Type B pancreatic cell (in vitro differentiated cells): ENCODE measurements at places on chromosomes 1 and 21.

- DNase-seq, result no peak
Measured at GRCh38 chr1:6456800-6457466, 9.0 kb downstream of the TNFRSF25 start.

- DNase-seq, result no peak
Measured at GRCh38 chr21:27024971-27025370, 58.1 kb upstream of the ADAMTS5 start.

- DNase-seq, result no peak
Measured at GRCh38 chr21:44317241-44317782, 17.5 kb downstream of the PFKL start.

- no peak for DNase-seq
Measured at GRCh38 chr21:26405735-26406361, 167.2 kb downstream of the CYYR1 start.

DNA sequence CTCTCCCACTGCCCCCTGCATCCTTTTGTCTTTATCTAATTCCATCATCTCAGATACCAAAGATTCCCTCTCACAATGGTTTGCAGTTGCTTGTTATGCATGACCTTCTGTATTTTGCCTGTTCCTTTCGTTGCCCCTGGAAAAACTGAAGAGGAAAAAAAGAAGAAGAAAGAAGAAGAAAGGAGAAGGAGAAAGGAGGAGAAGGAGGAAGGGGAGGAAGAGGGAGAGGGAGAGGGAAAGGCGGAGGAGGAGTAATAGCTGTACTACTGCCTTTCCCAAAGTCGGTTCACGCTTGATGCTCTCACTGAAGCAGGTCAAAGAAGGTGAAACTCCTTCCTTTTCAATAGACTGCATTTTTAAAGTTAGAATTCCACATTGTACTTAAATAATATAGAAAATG lies 513.8 kb downstream of the PTPRC start:
- DNase-seq, result no peak

DNA sequence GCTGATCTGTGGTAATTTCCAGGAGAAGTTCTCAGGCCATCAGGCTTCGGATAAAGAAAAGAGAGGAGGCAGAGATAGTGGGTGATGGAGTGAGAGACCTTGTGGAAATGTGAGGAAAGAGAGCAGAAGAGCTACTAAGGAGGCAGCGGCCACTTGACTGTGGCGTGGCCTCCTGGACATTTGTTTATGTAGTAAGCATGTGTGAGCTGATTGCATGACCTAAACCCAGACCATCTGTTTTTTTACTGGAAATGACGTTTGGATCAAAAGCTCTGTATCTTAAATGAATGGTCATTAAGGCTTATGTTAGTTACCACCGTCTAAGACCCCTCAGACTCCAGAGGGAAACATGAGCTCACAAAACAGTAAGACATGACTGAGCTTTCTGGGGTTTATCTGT lies 13.6 kb downstream of the ATP1B1 start:
- no peak for DNase-seq

DNA sequence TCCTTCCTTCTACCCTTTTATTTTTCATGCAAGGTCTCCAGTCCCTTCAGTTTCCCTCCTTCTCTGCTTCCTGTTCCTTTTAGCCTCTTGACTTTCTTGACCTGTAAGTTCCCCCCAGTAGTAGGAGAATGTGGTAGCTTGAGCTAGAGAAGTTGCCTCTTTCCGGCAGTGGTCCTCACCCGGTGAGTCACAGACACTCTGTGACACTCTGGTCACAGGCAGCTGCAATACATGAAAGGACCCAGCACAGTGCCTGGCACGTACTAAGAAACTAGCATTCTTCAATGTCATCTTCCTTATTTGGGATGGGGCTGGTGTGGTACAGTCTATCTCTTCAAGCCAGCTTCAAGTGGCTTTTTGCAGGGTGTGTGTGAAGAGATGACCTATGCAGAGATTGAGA lies 16.0 kb downstream of the PFKFB2 start:
- DNase-seq, result no peak

GRCh38 chr1:104294259-104294658 lies 544.6 kb downstream of the AMY1C start:
- no peak for DNase-seq

GRCh38 chr21:37562920-37563640 lies 196.5 kb downstream of the DYRK1A start:
- no peak for DNase-seq

GRCh38 chr1:155591770-155592169 lies 18.2 kb upstream of the MSTO1 start:
- DNase-seq, result no peak

GRCh38 chr1:200178340-200178739 lies 150.8 kb downstream of the NR5A2 start:
- DNase-seq, result no peak
